ENCODE measurements at places on chromosomes 4 and X.

DNA sequence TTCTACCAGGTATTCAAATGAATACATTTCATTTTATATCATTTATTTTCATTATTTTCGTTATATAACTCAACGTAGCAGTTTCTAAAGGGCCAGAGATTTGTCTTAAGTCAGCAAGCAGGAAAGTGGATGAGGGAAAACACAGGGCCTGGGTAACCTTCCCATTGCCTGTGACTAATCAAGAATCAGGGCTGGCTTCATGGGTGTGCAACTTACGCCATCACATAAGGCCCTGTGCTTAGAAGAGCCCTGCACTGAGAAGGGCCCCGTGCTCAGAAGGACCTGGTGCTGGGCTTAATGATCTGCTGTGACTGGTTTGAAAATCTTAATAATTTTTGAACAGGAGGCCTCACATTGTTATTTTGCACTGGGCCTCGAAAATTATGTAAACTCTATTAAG is 65.4 kb upstream of the FAM9C start:
- no peak for DNase-seq

GRCh38 chr4:120082251-120082650 is 15.6 kb upstream of the MAD2L1 start:
- DNase-seq: no peak

DNA sequence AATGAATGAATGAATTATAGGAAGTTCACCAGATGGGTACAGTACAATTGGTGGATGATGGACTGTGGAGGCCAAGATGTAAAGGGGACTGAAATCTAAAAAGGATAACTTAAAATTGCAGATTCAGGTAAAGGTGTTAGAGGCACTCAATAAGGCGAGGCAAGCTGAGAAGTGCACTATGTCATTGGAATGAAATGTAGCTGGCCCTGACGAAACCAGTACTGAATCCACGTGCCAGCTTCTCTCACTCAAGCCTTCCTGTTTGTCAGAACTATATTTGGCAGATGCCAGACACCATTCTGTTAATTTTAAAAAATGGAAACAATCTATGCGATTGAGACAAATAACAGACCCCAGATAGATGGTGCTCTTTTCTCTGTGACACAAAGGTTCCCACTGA is 1039.1 kb upstream of the TENM3 start:
- no peak for DNase-seq

DNA sequence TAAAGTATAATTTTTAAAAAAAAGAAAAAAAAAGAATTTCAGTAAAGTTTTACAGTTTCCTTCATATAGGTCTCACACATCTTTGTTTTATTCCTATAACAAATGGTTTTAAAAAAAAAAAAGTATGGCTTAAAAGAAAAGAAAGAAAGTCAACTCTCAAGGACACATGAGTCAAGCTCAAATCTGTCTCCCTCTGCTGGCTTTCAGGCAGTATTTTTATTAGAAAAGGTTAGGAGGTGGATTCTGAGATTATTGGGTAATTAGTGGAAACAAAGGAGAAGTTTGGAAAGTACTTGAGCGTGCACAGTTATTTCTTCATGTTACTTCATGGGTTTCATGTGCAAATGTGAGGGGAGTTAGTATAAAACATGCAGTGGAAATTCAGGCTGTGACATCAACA is 36.6 kb upstream of the BTC start:
- no peak for DNase-seq

DNA sequence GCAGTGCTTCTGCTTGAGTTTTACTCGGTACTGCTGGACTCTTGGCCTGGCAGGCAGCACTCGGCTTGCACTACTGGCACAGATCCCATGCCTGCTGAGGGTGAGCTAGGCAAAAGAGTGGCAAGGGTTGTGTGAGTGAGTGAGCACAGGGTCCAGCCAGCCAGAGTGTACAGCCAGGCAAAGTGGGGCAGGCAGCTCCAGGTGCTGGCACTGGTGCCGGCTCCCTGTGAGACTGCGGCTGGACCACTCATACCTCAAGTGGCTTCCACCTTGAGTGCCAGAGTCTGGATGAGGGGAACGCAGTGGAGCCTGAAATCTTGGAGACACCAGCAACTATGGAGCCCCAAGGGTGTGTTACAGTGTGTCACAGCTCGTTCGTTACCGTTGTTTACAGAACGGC is 1451.9 kb upstream of the AGA start:
- no peak for DNase-seq

DNA sequence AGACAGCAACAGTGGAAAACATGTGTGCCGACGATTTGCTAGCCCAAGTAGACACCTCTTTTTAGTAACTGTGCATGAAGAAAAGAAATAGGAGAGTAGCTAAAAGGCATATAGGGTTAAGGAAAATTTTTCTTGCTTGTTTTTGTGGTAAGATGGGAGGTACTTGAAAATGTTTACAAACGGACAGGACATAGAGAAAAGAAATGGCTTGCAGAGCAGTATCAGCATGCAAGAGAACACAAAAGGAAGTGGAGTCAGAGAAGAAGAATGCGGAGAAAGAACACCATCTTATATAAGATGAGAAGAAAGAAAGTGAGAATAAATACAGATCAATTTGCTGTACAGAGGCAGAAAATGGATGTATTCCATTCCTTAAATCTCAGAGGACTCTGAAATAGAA is 263.7 kb upstream of the ETNPPL start:
- DNase-seq: no peak

- no peak for DNase-seq
These were observed 59.8 kb upstream of the GPM6A start for GRCh38 chr4:175871774-175872405.

DNA sequence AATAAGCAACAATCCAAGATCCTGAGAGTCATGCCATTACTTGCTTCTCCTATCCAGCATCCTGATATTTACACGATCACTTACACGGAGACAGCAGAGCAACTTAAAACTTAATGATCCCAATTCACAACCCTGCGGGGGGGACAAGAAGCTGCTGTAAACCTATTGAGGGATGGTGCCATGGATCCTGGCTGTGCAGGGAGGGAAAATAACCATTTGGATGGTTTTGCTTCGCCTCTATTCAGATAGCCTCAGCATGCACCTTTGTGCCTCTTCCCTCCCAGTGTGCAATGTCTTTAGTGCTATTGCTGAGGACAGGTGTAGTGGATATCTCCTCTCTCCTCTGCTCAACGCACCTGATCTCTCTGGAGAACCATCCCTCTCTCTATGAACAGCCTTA is 89.7 kb upstream of the PPARGC1A start:
- DNase-seq: no peak

GRCh38 chrX:141879616-141880015 is 24.1 kb upstream of the MAGEC1 start:
- DNase-seq: no peak

DNA sequence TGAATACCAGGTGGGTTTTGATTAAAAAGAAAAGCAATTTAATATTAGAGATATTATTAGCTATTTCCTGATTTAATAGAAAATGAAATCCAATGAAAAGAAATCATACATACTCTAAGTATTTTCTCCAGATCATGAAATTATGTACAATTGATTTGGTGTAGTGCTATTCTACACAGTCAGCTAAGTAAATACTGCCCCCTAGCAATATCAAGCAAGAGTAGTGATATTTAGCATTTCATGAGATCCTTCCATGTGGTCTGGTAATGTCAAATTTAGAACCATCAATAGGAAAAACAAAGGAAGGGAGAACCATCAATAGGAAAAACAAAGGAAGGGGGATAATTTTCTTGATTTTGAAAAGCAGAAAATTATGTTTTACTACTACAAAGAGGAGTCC is 114.6 kb downstream of the TBCK start:
- DNase-seq: peak; percentile 29

DNA sequence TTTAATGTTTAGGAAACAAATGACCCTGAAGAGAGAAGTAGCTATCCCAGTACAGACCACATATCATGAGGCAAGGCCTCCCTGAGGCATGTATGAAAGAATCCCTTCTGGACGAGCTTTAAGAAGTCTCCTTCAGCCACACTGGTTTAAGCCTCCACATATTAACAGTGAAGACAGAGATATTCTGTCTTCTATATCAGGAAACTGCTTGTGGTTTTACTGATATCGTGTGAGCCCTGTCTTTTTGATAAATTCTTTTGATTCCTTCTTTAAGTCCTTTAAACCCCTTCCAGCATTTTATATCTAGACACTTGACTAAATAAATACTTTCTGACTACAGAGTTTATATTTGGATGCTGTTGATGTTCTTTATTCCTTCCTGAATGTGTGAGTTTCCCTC is 45.9 kb upstream of the GPC4 start:
- DNase-seq: no peak

GRCh38 chr4:107467461-107467860 is 252.6 kb downstream of the PAPSS1 start:
- DNase-seq: no peak

DNA sequence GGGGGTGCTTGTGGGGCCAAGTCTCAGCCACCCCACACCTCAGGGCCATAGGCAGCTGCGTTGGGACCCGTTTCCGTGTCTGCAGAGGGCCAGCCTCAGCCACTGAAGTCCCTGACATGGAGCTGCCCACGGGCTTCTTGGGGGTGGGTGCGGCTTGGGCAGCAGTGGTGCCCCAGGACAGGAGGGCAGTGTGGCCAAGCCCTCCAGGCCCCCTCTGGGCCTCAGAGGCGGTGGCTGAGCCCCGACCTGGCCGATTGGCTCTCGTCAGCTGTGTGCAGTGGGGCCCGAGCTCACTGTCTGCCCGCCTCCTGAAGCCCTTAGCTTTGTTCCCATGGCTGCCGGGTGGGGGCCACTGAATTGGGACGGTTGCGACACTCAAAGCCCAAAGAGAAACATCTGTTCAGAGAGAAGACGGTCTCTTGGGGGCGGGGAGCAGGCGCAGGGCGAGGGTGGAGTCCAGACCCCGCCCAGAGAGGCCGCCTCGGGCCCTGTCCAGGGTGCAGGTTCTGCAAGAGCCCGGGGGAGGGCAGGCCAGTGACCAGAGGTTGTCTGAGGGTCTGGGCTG is 9.1 kb downstream of the FGFR3 start:
- no peak for DNase-seq

DNA sequence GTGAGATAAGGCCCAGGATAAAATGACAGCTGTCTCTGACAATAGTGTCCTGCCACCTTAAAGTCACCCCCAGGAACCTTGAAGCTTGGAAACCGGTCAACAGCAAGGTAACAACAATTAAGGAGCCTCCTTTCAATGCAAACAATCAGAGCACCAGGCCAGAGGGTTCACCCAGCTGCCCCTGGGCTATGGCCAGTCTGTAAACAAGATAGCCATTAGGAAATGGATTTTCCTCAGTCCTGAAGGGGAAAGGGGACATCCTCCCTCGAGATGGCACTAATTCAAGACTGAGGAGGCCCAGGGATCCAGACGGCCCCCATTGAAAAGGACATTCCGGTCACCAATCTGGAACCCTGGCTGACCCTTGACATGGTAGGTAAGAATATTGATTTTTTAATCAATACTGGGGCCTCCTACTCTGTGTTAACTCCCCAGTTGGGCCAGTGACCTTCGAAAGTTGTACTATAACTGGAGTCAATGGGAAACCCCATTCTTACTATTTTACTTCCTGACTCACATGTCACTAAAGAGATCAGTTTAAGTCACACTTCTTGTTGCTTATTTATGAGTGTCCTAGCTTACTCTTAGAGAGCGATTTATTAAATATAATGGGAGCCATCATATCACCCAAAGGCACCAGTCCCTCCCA is 61.7 kb upstream of the CT45A1 start:
- DNase-seq: no peak

DNA sequence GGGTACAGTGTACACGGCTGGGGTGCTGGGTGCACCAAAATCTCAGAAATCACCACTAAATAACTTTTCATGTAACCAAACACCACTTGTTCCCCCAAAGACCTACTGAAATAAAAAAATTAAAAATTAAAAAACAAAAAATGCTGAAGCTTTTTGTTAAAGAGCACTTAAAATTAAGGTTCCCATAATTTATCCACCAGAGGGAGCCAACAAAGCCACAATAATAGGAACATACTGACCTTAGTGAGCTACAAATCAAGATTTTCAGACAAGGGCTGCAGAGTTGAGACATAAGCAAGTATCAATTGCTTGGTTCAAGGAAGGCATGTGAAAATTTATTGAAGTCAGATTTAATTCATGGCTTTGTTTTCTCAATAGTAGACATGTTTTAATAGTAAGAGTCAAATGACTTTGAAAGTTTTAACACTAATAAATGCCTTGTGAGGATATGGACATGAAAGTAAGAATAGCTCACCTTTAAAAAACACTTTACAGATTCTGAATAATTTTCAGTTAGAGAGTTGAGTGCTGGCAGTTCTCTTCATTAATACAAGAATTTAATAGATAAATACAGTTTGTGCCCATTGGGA is 43.0 kb upstream of the SCOC start:
- peak; percentile 14 for DNase-seq

DNA sequence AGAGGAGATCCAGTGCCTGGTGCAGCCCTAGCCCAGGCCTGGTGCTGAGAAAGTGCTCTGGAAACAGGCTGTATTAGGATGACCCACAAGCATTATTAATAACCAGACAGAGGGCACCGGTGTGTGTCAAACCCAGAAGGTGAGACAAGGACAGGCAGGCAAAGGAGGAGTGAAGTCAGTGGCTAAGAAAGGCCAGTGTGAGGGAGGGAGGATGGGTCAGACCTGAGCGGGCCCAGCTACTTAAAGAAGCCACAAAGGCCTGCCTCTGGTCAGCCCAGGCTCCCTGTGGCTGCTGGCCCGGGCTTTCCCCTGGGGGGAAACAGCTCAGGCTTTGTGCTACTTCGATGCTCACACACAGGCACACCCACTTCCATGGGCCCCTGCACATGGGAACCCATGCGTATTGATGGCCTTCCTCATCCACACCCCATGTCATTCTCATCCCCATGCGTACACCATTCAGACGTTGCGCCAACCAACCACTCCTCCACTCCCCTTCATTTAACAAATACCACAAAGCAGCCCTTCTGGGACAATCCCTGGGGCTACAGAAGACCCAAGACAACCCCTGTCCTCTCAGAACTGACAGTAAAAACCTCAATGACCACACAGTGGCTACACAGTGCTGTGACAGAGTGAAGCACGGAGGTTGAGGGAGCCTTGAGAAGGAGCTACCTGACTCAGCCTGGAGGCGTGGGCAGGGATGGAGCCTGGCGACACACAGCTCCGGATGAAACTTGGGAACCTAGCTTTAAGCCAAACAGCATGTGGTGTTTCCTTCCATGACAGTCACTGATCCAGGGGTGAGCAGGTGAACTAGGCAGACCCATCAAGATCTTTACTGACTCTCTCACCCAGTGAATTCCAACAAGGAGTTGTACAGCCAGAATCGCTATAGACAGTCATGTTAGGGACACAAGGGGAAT is 24.9 kb upstream of the MTM1 start:
- DNase-seq: no peak

DNA sequence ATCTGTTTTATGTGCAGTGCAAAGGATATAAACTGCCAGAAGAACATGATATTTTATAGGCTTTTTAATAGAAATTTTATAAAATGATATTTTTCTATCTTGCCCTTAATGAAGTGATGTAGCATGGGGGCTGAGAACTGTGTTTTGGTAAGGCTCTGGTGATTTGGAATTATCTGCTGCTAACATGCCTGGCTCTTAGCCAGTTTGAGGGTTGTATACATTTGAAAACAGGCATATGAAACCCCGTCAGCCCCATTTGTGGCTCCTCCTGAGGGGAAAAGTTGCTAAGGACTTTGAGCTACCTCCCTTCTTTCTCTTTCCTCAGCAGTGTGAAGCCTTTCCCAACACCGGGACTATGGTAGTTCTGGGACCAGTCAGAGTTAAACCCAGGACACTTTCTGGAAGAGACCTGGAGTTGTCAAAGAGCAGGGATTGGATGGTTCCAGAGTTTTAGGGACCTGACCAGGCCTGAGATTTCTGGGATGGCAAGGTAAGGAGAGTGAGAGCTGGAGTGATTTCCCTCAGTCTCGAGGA is 4.7 kb downstream of the SFRP2 start:
- no peak for DNase-seq

All from NCI-H2081 (cell line).